Ammon's horn (tissue), 1 donor: ENCODE measurements at places on chromosomes 1 and 21.

DNA sequence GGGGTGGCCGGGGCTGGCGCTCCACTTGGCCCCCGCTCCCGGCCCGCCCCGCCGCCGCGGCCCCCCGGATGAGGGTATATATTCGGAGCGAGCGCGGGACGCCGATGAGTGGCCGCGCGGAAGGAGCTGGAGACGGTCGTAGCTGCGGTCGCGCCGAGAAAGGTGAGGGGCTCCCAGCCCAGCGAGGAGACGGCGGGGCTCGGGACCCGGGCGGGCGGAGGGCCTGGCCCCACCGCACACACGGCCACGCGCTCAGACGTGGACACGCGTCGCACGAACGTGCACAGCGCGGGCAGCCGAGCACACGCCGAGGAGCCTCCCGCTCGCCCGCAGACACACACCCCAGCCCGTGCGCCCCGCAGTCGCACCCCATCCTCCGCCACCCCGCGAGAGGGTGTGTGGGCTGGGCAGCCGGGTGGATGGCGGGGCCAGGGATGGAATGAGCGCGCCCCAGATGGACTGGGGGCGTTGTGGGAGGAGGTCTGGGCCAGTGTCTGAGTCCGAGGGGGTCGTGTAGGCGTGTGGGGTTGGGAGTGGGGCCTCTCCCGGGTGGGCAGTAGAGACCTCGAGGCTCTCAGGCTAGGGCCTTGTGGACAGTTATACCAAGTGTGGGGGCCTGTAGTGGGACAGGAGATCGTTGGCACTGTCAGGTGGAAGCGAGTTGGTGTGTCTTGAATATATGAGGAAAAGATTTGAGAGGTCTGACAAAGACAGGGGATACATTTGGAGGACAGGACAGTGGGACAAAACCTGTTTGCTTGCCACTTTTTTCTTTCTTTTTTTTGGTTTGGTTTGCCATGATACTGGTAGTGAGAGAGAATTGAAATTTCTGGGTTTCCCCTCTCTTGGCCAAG, at the start of gene UAP1:
UAP1 (plus strand) TSS at position 107 of the 854 bp plus-strand sequence. CDS start 4,347 bp downstream, outside the sequence.
- DNase-seq, result no peak

DNA sequence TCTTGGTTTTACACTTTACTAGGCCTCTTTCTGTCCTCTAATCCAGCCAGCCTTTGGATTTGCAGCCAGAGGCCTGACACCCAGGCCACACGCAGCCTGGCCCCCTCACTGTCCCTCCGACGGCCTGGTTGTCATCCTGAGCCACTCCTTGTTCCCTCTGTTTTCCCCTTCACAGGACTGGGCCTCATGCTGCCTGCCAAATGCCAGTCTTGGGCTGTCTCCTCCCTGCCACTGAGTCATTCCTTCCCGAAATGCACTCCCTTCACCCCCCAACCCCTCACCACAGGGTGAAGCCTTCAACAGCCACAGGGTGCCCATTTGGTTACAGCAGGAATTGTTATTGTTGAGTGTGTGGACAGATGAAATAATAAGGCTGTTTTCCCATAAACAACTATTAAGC, 21.3 kb downstream of the ACOT11 start:
- DNase-seq, result no peak

GRCh38 chr1:184299406-184299790, 87.4 kb upstream of the C1orf21 start:
- DNase-seq, result no peak

- no peak for DNase-seq
Observed at GRCh38 chr21:46560568-46561444, 44.1 kb downstream of the S100B start.

- peak; percentile 13 for DNase-seq
Observed at GRCh38 chr1:214192825-214193643, 87.9 kb upstream of the SMYD2 start.

- DNase-seq, result no peak
Observed at GRCh38 chr21:39651206-39651605, 38.5 kb downstream of the B3GALT5 start.

- no peak for DNase-seq
Observed at GRCh38 chr1:86068271-86068721, 88.3 kb downstream of the COL24A1 start.

DNA sequence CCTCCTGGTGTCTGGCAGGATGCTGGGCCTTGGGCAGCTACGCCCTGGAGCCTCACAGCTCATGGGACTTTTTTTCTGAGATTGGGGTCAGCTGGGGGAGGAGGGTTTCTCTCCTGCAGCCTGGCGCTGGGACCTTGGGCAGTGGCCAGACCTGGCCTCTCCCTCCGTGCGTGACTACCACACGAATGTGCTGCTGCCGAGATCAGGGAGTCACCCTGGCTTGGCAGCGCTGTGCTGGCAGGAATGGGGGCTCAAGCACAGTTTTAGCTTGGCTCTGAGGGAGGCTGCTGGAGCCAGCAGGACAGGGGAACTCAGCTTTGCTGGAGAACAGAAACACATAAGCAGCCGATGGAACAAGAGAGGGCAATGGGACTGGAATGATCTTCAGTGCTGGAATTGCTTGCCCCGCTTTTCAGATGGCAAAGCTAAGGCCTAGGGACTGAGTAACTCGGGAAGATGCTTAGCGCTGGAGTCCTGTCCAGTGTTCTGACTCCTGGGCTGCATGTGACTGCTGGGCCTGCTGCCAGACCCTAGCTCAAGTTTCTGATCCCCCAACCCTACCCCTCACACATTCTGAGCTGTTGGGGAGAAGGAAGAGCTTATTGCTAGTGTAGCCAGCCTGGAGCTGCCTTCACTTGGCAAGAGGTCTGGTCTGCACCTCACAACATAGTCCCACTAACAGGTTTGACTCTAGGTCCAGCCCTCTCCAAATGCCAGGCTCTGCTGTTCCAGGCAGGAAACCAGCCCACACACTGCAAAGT, 69.9 kb downstream of the NAV1 start:
- peak; percentile 47 for DNase-seq

DNA sequence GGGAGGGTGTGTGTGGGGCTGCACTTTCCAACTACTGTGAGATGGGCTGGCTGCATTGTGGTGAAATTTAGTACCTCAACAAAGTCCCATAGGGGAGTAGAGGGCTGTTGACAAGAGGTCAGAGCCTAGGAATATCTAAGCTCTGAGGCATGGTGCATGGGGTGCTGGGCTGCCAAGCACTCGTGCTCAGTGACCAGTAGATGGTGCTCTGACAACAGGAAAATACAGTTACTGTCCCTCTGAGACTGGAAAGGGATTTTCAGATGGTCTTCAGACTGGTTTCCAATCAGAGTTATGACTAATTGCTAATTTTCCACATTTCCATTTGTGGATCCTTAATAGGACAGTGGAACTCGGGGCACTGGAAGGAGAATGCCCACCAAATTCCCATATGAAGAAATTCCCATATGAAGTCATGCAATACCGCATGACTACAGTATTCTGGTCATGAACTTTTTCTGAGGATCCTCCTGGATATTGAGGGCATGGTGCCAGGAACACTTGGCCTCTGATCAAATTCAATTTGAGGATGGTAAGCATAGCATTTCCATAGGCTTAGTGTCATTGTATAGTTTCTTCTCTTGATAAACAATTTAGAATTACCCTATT, 4.1 kb upstream of the CACNA1E start:
- peak; percentile 91 for DNase-seq

DNA sequence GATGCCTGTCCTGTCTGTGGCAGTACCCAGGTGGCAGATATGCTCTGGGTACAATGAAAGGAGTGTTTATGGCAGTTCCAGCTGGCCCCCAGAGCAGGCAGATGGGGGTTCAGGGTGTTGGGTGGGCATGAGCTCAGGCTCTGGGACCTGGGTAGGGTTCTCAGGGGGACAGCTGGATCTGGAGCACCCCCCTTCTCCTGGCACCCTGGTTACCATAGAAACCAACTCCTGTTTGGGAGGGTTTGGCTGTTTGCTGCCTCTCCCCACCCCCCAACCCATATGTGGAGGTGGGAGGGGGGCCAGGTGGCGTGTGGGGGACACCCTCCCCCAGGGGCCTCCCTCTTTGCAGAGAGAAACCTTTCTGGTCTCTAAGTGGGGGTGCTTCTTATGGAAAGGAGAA, 7.1 kb downstream of the FOXO6 start:
- no peak for DNase-seq
